ENCODE measurements at places on chromosomes 4 and X. TPM values are rescaled to one million over a fixed set of nuclear protein-coding genes. Genes with fewer than 3 reads are reported as not detected.

DNA sequence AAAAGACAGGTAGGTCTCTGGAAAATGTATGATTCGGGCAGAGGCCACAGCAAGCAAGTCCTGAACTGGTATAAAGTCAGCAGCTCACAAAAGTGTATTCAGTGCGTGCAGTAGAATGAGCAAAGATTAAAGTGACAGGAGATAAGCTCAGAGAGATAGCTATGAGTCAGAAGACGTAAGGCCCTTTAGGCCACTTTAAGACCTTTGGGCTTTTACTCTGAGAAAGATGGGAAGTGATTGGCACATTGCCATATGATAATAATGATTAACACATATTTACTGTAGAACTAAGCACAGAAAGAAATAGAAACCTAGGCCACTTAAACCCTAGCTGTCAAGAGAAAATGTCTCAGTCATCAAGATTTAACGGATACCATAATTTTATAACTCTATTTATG is 51.7 kb downstream of the TBCK start:
- no peak for DNase-seq
- no peaks in the 10 kb centered on the region for H3K36me3 ChIP-seq
- H3K4me1 ChIP-seq, result peaks cover 5% of the 10 kb centered on the region
- H3K27me3 ChIP-seq, result no peaks in the 10 kb centered on the region

DNA sequence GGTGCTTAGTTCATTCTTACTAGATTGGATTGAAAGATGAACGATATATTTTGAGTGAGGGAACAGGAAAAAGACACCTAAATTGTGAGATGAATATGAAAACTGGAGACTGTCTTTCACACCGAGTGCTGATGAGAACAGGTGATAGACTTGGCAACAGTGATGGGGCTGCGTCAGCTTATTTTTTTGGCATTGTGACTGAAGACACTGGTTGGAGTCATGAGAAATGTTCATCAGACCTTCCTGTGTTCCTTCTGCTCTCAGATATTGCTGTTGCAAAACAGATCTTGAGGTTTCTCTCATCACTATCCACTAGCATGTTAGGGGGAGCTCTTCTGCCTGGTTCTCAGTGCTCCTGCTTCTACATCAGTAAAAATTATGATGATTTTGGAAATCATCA is 124.2 kb upstream of the KCNIP4 start:
- no peak for DNase-seq
- H3K27me3 ChIP-seq, result no peaks in the 10 kb centered on the region
- H3K4me1 ChIP-seq, result no peaks in the 10 kb centered on the region
- no peaks in the 10 kb centered on the region for H3K36me3 ChIP-seq
- no peak overlapping the region for H3K4me3 ChIP-seq

DNA sequence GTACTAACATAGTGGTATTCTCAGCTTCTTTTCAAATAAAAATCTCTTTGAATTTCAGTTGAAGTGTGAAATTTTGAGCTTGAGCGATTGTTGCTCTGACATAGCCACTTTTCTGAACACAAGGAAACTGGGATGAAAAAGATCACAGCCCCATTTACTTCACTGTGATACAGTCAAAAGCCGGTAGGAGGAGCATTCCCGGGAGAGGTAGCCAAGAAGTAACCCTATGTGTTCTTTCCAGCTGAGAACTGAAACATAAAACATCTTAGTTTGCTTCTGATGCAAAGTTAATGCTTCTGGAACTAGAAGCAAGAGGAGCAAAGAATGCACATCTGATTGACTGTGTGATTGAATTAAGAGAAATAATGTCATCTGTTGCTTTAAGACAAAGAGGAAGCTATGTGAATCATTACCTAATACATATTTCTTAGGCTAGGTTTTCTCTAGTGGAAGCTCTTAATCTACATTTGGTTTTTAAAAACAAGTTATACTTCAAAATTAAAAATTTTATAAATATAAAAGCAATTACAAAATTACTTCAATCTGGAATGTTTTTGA is 88.3 kb upstream of the UNC5C start:
- no peak overlapping the region for H3K4me3 ChIP-seq
- H3K27ac ChIP-seq, result no peak overlapping the region
- no peaks in the 10 kb centered on the region for H3K36me3 ChIP-seq
- H3K27me3 ChIP-seq, result no peaks in the 10 kb centered on the region

The CCDC120 gene
- total RNA-seq, result 6.5 TPM

- DNase-seq, result no peak
- H3K36me3 ChIP-seq, result no peaks in the 10 kb centered on the region
Observed at GRCh38 chrX:94123062-94123461, 449.1 kb downstream of the FAM133A start.

DNA sequence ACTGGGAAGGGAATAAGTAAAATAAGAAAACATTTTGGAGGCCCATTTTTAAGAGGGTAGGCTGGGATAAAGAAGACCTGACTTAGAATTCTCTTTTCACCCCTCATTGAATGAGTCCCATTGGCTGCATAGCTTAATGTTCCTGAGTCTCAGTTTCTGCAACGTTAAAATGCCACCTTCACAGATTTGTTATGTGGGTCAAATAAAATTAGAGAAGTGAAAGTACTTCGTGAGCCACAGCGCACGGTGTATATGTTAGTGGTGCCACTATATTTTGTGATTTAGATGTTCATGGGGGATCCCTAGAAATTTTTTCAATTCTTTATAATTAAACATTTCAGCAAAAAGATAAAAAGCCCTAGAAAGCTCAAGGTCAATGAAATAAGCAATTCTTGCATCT is 109.2 kb upstream of the HS3ST1 start:
- H3K4me1 ChIP-seq, result no peaks in the 10 kb centered on the region
- H3K27ac ChIP-seq, result no peak overlapping the region
- H3K36me3 ChIP-seq, result no peaks in the 10 kb centered on the region
- DNase-seq, result no peak
- H3K27me3 ChIP-seq, result no peaks in the 10 kb centered on the region

The IL3RA gene
- 35.4 TPM for total RNA-seq

The PPBP gene
- not detected for total RNA-seq

The VCX3A gene
- total RNA-seq, result not detected

DNA sequence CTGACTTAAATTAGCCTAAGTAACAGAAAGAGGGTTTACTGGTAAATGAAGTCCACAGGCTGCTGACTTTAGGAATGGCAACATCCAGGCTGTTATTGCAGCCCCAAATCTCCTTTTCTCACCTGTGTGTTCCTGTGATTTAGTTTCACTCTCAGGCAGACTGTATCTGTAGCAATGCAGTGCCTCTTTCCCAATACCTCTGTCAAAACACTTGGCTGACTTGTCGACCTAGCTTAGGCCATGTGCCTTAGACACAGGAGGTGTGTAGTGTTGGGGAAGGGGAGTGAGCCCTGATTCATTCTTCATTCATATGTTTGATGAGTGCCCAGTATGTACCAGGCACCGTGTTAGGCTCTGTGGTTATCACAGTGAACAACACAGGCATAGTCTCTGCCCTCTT is 46.9 kb downstream of the JADE3 start:
- H3K27ac ChIP-seq, result no peak overlapping the region
- H3K4me1 ChIP-seq, result peaks cover under 1% of the 10 kb centered on the region
- no peaks in the 10 kb centered on the region for H3K27me3 ChIP-seq
- no peak for DNase-seq

GRCh38 chrX:8748855-8749254 is 16.9 kb upstream of the ANOS1 start:
- no peak overlapping the region for H3K4me3 ChIP-seq
- H3K27ac ChIP-seq, result no peak overlapping the region
- H3K27me3 ChIP-seq, result peaks cover 4% of the 10 kb centered on the region

- no peaks in the 10 kb centered on the region for H3K36me3 ChIP-seq
- no peaks in the 10 kb centered on the region for H3K4me1 ChIP-seq
- no peak overlapping the region for H3K4me3 ChIP-seq
Observed at GRCh38 chr4:120630427-120630826, 292.1 kb downstream of the PRDM5 start.

- no peak overlapping the region for H3K4me3 ChIP-seq
- no peak for DNase-seq
- H3K36me3 ChIP-seq, result no peaks in the 10 kb centered on the region
- no peaks in the 10 kb centered on the region for H3K4me1 ChIP-seq
- H3K27me3 ChIP-seq, result no peaks in the 10 kb centered on the region
Observed at GRCh38 chrX:149021159-149021558, 483.9 kb downstream of the IDS start.

The PNMA3 gene
- total RNA-seq, result 3.6 TPM

The PALLD gene
- total RNA-seq, result 5.8 TPM

Measured in activated CD4-positive, alpha-beta memory T cell treated with anti-CD3 and anti-CD28 coated beads, Interleukin-2, amount 10 ng/mL, durations not matched to agents 7 days and 5 days (primary cell).